Stimulated activated CD4-positive, alpha-beta T cell treated with anti-CD3 and anti-CD28 coated beads, Interleukin-1b, Interleukin-23, amount 100 ng/mL, for 24 hours (primary cell): ENCODE measurements at places on chromosomes 16 and 17.

GRCh38 chr16:82937926-82938520 is 311.3 kb downstream of the CDH13 start:
- DNase-seq: no peak

GRCh38 chr16:2090777-2091546 is 43.2 kb downstream of the TSC2 start:
- no peak for DNase-seq

GRCh38 chr16:83117810-83118209 is 491.0 kb downstream of the CDH13 start:
- DNase-seq: no peak

GRCh38 chr16:17940584-17941364 is 395.8 kb downstream of the NPIPA8 start:
- DNase-seq: no peak

DNA sequence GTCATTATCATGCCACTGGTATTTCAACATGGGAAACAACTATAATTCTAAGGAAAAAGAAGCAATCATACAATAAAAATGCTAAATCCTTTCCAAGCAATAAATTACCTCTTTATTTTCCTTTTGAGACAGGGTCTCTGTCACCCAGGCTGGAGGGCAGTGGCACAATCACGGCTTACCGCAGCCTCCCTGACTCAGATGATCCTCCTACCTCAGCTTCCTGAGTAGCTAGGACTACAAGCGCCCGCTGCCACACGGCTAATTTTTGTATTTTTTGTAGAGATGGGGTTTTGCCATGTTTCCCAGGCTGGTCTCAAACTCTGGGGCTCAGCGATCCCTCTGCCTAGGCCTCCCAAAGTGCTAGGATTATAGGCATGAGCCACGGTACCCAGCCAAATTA is 24.1 kb downstream of the CNOT1 start:
- DNase-seq: no peak

DNA sequence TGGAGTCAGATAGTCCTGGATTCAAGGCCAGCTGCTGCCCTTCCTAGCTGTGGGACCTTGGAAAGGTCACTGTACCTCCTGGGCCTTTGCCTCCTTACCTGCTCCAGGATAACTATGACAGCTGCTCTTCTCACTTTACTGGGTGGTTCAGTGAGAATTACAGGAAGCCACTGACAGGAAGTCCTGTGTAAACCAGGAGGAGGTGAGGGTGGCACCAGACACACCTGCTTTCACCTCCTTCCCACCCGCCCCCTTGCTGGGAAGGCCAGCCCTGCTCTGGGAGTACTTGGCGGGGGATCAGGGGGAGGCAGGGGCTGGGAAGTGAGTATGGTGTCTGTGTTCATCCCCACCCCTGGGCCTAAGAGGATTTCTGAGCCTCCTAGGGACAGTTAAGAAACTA is 42.6 kb downstream of the CPNE2 start:
- DNase-seq: no peak

- DNase-seq: no peak
These were observed 18.9 kb downstream of the NUP93 start for GRCh38 chr16:56748826-56749225.

- DNase-seq: no peak
These were observed 188.0 kb downstream of the SOX9 start for GRCh38 chr17:72308744-72309385.

DNA sequence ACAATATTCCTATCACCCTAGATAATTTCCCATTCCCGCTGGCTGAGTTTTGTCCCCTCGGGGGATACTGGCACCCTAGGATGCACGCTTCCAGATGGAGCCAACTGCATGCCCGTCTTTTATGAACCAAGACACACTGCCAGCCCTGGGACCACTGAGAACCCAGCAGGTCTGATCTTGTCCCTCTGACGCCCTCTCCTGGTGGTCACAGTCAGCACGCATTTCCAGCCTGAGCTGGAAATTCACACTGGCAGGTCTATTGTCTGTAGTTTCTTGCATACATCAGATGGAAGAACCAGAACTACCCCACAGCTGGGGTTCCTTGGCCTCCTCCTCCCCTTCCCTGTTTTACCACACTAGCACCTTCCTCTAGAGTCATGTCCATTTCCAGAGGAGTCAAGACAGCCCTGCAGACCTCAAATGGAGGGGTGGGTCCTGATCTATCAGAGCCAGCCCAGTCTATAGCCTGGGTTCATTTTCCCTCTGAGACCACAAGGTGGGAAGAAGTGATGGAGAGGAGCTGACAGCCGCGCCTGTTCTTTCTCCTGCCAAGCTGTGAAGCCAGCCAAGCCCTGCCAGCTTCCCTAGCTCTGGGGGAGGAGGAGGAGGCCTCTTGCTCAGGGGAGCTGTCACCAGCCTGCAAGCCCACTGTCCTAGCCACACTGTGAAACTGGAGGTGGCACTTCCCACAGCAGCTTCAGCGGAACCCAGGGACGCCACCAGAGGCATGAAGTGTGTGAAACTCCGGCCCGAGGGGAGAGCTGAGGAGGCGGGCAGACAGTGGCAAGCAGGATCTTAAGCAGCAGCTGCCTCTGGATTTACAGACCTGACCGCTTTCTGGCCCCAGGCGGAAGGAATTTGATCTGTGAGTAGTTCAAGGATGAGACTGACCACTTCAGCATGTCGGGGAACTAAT is 29.3 kb downstream of the MXRA7 start:
- DNase-seq: peak; percentile 39

GRCh38 chr17:81860756-81861568 is 627 bp upstream of the P4HB start:
- DNase-seq: peak; percentile 99

GRCh38 chr16:10535461-10535860 is 44.9 kb downstream of the EMP2 start:
- no peak for DNase-seq

DNA sequence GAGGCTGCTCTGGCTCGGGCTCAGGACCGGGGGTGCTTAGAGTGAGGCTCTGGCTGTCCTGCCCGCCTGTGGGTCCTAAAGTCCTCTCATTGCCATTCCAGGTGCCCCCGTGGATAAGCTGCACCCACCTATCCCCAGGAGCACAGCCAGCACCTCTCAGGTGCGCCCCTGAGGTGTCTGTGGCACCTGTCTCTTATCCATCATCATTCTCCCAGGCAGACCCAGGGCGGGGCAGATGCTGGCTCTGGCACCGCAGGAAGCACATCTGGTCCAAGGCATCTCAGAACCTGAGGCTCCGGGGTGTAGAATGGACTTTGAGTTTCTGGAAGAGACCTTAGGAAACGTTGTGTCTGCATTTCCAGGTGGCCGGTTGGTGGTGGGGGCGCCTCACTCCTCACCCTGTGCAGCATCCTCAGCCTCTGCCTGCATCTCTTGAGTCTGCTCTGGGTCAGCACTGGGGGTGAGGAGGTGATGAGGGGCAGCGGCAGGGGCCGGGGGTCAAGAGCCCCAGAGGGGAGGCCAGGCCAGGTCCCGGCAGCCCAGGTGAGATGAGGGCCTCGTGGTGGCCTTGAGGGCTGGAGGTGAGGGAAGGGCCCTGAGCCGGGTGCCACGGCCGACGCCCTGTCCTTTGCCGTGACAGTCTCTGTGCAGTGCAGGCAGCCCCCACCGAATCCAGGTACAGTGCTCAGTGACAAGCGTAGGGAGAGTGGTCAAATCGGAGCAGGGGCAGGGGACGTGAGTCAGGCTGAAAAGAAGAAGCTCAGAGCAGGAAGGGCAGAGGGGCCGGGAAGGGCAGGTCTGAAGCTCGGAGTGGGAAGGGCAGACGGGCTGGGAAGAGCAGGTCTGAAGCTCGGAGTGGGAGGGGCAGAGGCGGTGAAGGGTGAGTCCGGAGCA is 173.5 kb downstream of the NPIPB11 start:
- DNase-seq: no peak

DNA sequence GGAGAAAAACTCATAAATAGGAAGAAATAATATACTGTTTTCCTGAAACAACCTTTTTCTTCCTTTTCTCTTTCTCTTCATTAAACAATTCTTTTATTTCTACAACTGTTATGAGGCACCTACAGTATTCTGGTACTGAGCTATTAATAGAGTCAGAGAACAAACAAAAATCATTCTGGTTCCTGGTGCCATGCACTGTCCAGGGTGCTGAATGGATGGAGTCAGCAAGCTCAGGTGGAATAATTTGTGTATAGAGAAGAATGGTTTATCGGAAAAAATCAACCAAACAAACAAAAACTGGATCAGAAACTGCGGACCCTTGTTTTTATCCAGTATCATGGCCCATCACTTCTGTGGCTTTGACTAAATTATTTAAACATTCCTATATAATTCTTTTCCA is 430.3 kb upstream of the GOT2 start:
- no peak for DNase-seq

DNA sequence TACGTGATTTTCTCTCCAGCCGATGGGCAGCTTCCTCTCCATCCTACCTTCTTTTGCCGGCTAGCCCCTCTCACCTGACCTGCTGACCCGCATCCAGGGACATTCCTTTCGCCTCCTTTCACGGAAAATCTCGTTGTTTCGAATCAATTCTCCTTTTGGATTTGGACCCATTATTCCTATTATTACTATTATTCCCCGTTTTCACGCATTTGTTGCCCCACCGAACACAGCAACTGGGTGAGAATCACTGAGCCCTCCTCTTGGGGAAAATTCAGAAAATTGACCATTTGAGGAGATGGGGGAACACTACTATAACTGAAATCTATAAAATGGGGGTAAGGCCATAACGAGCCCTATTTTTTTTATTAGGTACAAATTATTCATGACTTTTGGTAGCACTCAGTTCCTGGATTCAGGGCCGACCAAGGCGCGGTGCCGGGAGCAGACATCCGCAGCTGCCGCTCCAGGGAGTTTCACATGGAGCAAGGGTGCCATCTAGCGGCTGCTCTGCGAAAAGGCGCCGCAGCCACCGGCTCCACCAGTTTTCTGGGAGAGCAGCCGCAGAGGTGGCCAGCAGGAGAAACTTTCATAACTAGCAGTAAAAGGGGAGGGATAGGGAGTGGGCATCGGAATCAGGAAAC is 3.3 kb upstream of the HOXB8 start:
- DNase-seq: peak; percentile 74

GRCh38 chr16:55502801-55503366 is 6.0 kb upstream of the LPCAT2 start:
- DNase-seq: no peak

GRCh38 chr16:67606632-67607031 is 38.3 kb upstream of the CARMIL2 start:
- DNase-seq: no peak

GRCh38 chr16:57563487-57563750 is 21.0 kb downstream of the ADGRG5 start:
- no peak for DNase-seq

DNA sequence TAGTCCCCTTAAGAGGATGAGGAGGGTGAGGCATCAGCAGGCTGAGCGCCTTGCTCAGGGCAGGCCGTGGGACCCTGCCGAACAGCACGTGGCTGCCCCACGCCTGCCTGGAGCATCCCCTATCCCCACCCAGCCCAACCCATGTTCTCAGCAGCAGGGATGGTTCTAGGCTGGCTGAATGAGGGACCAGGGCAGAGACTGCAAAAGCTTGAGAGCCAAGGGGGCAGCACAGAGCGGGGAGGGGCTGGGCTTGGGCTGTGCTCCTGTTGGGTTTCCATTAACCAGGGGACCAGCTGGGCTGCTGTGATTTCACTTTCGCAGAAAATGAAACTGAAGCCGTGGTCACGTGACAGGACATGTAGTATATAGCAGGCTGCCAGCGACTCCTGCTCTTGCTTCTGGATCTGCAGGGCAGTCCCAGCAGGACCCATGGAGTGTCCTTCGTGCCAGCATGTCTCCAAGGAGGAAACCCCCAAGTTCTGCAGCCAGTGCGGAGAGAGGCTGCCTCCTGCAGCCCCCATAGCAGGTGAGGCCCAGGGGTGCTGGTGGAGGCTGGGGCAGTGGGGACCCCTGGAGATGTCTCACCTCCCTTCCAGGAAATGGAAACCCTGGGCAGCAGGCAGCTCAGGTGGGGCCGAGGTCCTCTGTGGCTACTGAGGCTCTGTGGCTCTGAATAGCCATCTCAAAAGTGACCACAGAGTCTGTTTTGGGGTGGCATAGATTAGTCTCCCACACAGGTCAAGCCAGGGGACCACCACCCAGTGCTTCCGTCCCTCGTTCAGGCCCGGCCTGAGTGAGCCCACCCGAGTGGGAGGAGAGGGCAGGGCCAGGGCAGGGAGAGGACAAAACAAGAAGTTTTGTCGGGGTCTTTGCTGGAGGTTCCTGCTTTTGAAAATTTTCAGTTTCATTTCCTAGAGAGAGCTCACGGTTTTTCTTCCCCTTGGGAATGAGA is 2.9 kb downstream of the RNF213 start:
- DNase-seq: peak; percentile 85

DNA sequence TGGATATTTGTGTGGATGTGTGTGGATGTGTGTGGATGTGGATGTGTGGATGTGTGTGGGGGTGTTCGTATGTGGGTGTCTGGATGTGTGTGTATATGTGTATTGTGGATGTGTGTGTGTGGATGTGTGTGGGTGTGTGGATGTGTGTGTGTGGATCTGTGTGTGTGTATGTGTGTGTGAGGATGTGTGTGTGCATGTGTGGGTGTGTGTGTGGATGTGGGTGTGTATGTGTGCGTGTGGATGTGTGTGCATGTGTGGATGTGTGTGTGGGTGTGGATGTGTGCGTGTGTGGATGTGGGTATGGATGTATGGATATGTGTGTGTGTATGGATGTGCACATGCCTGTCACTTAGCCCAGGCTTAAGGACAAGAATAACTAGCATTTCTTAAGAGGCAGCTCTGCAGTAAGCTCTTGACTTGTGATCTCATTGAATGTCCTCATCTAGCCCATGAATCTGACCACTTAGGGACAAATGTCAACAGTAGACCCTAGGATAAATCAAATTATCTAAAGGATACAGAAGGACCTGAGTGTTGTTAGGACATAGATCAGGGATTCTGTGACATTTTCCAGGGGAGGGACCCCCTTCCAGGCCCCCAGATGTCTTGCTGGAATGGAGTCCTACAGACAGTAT is 83.5 kb downstream of the BMERB1 start:
- DNase-seq: no peak

- no peak for DNase-seq
These were observed 1594.0 kb upstream of the GOT2 start for GRCh38 chr16:60328152-60328551.

GRCh38 chr16:85137323-85138072 is 25.2 kb upstream of the CIBAR2 start:
- DNase-seq: no peak

- no peak for DNase-seq
These were observed 31.0 kb upstream of the PITPNM3 start for GRCh38 chr17:6587310-6587709.

- no peak for DNase-seq
These were observed 55.8 kb downstream of the MYH13 start for GRCh38 chr17:10316801-10317542.

DNA sequence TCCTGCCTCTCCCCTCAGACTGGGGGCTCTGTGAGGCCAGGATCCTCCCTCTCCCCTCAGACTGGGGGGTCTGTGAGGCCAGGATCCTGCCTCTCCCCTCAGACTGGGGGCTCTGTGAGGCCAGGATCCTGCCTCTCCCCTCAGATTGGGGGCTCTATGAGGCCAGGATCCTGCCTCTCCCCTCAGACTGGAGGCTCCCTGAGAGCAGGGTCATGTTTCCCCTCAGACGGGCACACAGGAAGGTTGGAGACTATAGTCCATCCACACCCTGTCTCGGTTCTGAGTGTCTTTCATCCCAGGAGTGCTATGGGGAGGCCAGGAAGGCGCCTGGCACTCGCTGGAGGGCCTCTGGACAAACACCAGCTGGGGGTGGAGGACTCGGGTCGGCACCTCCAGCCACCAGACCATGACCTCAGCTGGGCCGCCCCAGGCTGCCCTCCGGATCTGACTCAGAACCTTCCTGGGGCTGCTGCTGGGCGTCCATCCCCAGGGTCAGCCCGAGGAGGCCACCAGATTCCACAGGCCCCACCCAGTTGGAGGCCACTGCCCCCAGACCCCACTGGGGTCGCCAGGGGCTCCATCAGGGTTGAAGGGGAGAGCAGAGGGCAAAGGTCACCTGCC is 21.9 kb upstream of the DLX4 start:
- no peak for DNase-seq
